ENCODE measurements at places on chromosomes 3 and 15.

DNA sequence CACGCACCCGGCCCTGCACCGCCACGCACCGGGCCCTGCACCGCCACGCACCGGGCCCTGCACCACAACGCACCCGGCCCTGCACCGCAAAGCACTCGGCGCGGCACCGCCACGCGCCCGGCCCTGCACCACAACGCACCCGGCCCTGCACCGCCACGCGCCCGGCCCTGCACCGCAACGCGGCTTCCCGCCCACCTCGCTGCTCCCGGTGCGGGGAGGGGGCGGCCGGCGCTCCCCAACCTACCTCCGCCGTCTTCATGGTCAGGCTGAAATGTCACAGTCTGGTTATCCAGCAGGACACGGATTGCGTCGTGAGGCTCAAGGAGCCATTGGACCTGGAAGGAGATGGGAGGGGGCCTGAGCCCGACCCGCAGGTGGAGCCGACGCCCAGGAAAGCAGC, 41.8 kb downstream of the MUC20 start:
- DNase-seq: no peak

DNA sequence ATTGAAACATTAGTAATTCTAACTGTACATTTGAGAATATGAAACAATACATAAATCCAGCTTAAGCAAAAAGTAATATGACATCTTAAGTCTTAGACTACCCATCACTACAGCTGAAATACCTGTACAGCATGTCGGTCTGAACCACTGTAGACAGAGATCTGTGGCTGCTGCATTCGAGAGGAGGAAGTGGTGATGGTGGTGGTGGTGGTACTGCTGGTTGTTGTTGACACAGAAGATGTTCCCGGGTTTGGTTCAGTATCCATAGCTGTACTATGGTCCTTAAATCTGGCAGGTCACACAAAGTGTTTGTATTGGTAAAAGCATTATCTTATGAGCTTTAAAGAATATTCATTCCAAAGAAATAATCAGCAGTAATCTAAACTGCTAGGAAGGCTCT, 2.9 kb downstream of the PHC3 start:
- DNase-seq: no peak

DNA sequence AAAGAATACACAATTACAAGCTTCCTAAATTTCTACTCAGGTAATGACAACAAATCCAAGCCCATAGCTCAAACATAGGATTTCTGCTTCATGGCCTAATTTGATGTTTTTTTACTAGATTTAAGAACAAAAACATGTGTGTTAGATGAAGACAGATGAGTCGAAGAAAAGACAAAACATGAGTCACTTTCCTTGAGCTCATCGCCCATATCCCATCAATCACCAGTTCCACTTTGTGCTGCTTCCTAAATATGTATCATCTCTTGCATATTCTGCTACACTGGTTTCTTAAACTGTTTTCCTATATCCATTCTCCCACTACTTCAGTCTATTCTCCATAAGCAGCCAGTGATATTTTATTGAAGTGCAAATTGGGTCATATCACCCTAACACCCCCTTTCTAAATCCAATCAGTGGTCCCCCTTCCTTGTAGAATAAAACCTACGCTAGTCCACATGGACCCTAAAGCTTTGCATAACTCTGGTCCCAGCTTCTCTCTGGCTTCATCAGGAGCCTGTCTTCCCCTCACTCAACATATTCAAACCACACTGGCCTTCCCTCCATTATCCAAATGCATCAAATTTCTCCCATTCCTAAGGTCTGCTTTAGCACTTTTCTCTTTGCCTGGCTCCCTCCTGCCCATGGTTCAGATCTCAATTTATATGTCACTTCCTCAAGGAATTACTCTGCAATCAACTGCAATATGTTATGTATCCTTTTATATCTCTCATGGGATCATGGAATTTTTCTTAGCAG, 1033.9 kb downstream of the FHIT start:
- DNase-seq: no peak

DNA sequence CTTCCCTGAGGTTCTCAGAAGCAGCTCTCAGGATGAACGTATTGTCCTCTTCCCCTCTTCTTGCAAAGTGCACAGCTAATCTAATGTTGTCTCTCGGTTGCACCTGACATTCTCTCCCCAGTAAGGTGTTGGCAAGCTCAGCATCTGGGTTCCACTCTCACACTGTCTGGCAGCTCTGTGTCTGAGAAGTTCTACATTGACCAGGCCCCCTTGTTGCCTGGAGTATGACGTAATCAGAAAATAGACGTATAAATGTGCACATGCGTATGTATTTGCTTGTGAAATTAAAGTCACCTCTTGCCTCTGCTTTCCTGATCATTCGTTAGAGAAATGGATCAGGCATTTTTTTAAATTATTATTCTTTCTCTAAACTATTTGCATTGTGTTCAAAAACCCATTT, 67.7 kb downstream of the USF3 start:
- DNase-seq: no peak

- no peak for DNase-seq
Observed at GRCh38 chr3:42902257-42902656, 3.7 kb upstream of the ZNF662 start.

DNA sequence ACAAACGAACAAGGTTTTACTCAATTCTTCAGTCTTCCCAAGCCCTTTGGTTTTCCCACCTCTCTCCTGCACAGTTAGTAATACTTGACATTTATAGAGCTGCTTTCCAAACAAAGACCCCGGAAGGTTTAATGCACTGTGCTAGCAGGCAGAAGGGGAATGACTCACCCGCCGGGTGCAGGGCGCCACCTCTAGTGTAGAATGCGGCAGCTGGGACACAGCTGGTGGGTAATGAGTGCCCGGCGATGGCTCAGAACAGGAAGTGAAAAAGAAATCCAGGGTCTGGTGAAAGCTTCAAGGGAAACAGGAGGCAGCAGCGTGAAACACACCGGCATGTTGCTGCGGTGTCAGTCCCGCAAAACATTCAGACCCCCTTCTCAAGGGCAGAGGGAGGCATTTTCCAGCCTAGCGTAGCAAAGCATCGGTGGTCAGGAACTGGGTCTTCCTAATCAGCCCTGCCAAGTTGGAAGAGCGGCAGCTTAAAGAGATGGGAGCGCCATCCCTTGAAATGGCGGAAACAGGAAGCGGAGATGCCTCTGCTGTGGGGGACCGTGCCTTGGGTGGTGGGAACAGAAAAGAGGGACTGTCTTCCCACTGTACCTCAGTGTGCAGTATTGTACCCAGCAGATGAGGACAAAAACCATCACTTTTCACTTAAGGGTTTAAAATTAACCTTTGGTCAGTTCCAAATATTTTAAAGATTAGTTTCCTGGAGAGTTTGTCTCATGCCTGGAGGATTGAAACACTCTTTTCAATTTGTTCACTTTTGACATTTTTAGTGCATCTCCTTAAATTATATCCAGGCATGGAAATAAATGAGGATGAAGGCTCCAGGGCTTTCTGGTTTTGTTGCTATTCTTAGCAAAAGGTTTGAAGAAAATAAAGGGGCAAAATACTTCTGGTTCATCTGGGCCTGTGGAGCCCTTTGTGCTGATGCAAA, 160.7 kb upstream of the MCTP2 start:
- no peak for DNase-seq

- no peak for DNase-seq
Observed at GRCh38 chr3:152879130-152879789, 44.3 kb downstream of the P2RY1 start.

DNA sequence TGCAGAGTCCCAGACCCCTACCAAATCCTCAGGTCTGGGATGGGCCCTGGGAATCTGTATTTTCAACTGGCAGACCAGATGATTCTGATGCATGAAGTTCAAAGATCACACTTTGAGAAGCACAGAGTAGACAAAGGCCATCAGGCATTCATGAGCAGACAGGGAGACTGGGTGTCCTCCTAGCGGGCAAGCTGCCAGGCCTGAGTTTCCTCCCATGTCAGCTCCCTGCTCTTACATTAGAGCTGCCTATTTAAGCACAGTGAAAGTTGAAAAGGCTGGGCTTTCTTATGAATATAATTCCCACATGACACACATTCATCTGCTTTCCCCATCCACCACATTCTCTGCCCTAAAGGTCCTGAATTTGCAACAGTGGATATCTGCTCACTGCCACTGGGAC, 14.0 kb downstream of the CAPN3 start:
- no peak for DNase-seq

GRCh38 chr3:42402394-42403096, 7.9 kb downstream of the LYZL4 start:
- DNase-seq: no peak

DNA sequence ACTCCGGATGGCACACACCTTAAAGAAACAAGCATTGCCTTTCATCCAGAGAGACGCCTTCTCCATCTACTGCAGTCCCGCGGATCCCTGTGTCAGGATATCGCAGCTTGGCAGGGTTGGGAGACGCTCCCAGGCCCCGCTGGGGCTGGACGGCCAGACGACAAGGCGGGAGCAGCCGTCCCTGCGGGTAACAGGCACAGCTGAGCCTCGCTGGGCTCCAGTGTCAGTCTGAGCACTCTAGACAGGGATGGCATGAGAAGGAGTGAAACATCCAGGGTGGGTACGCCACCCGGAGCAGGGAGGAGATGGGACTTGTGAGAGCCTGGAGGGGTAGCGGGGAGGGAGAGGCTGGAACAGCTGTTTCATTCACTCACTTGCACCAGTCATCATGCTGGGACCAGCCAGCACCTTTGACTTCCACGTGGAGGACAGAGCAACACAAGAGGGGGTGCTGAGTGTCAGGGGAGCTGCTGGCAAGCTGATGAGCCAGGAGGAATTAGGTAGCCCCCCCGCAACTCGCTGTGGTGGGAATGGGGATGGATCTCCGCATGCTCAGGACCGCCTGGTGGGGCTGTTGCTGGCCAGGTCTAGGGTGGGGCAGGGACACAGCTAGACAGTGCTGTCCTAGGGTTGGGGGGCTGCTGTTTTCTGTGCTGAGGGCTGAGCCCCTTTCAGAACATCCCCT, 31.6 kb upstream of the SNRPA1 start:
- peak; percentile 66 for DNase-seq

All from RWPE2 (cell line).